ENCODE measurements at places on chromosomes 13 and 19.

DNA sequence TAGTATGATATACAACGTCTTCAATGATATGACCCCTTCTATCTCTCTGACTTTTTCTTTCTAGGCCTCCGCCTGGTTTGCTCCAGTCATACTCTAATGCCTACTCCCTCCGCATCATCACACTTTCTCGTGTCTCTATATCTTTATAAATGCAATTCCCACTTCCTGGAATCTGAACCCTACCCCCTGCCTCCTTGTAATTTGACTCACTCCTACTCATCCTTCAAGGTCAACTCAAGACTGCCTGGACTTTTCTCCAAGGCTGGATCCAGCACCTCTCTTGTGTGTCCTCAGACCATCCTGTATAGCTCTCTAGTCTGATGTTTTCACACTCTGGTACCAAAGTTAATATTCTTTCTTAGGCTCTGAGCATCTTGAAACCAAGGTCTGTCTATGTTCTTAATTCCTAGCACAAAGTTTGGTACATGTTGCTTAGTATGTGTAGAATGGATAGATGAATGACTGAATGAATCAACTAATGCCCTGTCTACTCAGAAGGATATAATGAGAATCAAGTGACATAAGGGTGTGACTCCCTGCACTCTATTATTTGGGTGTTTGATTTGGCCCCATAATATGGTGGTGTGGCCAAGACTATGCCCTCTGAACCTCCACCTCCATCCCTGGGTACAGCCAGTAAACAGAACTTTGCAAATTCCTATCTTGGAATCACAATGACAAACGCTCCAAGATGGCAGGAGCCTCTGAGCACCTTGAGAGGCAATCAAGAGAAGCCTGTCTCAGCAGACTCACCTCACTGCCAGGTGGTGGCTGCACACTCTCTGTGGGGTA lies 74.3 kb upstream of the SERP2 start:
- no peak for DNase-seq

- no peak for DNase-seq
Observed at GRCh38 chr19:4449639-4450028, 8.0 kb downstream of the UBXN6 start.

- no peak for DNase-seq
Observed at GRCh38 chr13:112651750-112652511, 37.9 kb upstream of the ATP11A start.

DNA sequence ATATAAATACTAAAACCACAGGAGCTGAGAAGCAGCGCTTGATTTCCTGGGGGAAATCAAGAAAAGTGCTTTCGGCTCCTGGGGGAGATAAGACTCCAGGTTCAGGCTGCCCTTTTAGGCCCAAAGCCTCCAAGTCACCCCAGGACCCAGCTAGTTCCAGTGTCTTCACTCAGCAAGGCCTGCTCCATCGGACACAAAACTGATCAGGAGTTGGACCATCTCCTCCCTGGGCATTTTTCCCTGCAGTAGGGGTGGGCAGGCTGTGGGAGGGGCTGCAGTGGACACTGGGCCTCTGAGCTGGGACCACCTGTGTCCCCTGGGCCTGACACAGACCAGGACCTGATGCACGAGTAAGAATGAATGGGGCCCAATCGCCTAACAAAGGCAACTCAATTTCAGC lies 15.2 kb downstream of the C19orf12 start:
- no peak for DNase-seq

DNA sequence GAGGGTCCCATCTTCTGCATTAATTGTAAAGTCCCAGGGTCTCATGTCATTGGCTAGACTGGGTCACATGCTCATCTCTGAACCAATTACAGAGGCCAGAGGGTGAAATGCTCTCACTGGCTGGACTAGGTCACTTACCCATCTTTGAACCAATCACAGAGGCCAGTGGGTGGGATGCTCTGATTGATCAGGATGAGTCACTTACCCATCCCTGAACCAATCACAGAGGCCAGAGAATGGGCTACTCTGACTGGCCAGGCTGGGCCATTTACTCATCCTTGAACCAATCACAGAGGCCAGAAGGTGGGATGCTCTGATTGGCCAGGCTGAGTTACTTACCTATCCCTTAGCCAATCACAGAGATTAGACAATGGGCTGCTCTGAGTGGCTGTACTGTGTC lies 5.3 kb downstream of the MISP start:
- DNase-seq, result peak; percentile 35

DNA sequence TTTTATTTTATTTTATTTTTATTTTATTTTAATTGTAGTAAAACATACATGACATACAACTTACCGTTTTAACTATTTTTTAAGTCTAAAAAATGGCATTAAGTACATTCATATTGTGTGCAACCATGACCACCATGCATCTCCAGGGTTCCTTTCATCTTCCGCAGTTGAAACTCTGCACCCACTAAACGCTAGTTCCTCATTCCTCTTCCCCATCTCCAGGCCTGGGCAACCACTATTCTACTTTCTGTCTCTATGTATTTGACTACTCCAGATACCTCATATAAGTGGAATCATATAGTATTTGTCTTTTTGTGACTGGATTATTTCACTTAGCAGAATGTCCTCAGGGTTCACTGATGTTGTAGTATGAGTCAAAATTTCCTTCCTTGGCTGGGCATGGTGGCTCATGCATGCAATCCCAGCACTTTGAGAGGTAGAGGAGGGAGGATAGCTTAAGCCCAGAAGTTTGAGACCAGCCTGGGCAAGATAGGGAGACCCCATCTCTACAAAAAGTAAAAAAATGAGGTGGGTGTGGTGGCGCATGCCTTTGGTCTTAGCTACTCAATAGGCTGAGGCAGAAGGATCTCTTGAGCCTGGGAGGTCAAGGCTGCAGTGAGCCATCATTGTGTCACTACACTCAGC lies 55.7 kb upstream of the ZNF507 start:
- DNase-seq, result peak; percentile 54

DNA sequence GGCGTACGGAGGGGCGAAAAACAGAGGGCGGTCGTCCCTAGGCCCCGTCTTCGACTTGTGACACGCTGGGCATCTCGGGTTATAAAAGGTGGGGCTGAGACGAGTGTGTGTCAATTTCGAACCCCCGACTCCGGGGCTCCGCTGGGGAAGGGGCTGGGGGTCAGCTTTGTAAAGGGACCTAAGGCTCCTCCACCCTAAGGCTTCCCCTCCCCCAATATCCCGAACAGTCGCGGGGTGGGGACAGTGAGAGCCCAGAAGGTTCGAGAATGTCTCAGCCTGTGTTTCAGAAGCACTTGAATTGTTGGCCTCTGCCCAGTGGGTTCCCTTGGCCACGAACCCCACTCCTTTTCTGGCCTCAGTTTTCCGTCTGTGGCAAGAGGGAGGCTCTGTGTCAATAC lies 450 bp downstream of the SELENOW start:
- peak; percentile 15 for DNase-seq

Data from suppressor macrophage treated with lipopolysaccharide for 4 hours (primary cell).